Parietal lobe (tissue), 2 donors: ENCODE measurements at places on chromosomes 6 and 20. TPM values are rescaled to one million over a fixed set of nuclear protein-coding genes. Genes with fewer than 3 reads are reported as not detected.

The FAM162B gene
- total RNA-seq, result 1.3 TPM

The ADISSP gene
- 16.9 TPM for total RNA-seq

The ARMC2 gene
- 17.2 TPM for total RNA-seq

The FNDC1 gene
- total RNA-seq, result 0.63 TPM

The CD40 gene
- 0.31 TPM for total RNA-seq
